ENCODE measurements at places on chromosomes 5 and 9.

DNA sequence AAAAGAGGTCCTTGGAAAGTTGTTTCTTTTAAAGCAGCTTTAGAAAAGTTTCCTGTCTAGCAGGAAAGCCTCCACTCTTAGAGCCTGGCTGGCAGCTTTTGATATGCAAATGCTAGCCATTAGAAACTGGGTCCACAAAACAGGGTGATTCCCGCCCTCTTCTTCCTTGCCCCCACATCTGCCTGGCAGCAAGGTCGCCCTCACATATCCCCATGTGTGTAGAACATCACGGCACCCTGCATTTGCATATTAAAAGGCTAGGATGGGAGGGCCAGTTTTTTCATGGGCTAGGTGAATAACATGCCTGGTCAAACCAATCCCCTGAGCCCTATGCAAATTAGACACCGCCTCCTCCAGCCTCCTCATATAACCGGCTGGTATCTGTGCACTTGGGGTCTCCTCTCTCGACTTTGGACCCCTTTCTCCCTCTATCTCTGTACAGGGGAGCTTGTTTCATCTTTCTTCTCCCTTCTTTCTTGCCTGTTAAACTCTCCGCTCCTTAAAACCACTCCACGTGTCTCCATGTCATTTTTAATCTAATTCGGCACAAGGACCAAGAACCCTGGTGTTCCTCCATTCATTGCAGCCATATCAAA, 426.8 kb upstream of the CTNND2 start:
- no peak for DNase-seq

DNA sequence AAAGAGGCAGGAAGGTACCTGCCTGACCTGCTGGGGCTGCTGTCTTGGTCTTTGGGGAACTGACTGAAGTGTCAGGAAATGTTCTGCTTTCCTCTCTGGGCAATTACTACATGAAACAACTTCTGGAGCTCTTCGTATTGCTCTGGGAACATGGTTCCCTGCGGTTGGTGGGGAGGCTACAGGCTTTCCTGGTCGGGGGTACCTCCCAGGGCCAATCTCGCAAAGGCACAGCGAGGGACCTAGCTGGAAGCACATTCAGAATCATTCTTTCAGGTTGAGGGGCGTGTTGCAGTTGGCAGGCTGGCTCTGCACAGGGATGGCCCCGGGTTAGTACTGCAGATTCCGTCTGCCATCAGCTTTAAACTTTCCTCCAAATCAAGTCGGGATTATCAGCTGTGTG, 88.9 kb upstream of the RANBP3L start:
- no peak for DNase-seq

- DNase-seq = no peak
These were observed 57.0 kb upstream of the MROH2B start for GRCh38 chr5:41127967-41128690.

DNA sequence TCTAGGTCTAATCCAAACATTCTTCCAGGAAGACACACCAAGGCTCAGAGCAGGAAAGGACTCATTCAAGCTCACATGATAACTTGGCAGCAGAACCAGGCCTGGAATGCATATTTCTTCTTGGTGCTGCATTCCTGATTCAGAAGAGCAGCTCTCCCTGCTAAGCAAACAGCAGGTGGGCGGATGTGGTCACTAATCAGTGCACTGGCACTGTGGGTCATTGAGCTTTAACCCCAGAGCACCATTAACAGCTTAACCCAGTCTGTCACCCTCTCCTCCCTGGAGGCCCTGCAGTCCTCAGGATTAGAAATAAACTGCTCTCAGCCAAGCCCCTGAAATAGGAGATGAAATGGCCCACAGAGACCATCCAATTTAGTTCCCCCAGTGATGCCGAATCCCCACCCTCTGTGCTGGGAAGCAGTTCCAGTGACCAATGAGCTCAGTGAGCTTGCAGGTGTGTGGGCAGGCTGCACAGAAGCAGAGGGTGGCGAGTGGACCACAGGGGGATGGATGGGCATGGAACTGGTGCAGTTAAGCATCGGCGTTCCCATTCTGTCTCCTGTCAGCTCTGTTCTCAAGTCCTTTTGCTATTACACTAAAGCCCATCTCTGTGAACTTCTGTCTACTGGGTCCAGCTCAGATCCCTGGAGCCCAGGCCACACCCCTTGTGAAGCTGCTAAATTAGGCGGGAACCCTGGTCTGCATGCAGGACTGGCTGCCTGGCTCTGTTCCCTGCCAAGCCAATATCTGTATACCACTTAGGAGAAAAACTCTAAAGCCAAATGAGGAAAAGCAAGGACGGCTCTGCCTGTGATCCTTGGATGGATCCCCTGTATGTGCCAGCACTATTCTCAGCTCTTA, 16.6 kb upstream of the MEGF9 start:
- DNase-seq = no peak

GRCh38 chr5:180487556-180487955, 6.6 kb upstream of the CNOT6 start:
- DNase-seq = no peak

- DNase-seq = no peak
These were observed 672.1 kb upstream of the RIOK2 start for GRCh38 chr5:97854871-97855762.

DNA sequence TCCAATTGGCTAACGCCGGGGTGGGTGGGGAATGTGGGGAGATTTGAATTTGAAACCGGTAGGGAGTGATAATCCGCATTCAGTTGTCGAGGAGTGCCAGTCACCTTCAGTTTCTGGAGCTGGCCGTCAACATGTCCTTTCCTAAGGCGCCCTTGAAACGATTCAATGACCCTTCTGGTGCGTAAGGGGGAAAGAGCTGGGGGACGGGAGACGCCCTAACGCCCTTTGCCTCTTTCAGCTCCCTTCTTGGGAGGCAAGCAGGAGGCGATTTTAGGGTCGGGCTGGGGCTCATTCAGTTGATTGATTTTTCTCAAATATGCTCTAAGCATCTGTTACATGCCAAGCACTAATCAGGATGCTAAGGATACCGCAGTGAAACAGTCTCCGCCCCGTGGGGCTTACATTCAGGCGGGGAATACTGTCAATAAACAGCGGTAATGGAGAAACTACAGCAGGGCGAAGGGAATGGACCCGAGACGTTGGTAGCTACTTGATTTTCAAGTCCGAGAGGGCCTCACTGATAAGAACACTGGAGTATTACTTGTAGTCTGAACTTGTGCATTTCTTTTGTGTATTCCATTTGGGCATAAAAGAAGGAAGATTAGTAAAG, at the start of gene HMMR:
HMMR (plus strand) TSS at position 71 of the 610 bp plus-strand sequence; CDS start at position 132, 61 bp downstream.
- no peak for DNase-seq

DNA sequence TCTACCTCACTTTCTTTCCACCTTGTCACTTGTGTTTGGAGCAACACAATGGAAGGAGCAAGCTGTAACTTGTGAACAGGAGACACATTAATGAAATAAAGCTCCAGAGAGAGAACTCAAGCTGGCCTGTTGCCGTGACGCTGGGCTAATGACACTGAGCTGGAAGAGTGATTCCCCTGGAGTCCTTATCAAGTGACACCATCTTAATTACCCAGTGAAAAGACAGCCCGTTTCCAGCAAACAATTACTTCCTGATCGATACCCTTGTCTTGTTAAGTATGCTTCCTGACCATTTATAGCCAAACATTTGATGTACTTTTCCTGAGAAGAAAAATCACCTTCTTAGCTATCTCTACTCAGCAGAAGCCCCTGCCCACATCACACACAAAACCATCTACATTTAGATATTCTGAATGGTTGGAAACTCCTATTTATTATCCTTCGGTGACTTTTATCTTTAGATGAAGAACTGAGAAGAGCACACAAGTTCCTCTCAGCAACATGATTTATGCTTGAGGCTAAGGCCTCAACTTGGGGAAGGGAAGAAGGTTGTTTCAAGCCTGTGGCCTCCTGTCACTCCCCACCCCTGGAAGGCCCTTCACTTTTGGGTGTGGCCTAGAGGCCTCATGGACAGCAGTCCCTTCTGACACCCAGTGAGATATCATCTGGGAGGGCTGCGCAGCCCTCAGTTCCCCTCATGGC, 34.1 kb downstream of the CRHBP start:
- DNase-seq = no peak

DNA sequence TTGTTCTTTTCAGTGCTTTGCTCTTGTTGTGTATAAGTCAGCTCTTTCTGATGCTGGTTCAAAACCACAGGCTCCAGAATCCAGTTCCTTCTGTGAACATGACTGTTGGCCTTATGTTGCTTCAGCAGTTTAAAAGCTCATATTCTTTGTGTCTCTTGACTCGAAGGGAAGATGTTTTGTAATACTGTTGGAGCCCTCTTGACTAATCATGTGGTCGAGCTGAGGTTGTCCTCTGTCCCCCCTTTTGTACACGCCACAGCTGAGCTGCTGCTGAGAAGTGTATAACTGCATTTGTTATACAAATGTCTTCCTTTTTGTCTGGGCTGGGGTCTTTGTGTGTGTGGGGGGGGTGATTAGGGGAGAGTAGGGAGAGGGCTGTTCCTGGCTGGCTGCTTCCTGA, 35.8 kb downstream of the SLC36A1 start:
- no peak for DNase-seq

GRCh38 chr5:179158556-179158955, 98.4 kb downstream of the ZNF354C start:
- no peak for DNase-seq

- DNase-seq = no peak
These were observed 33.1 kb downstream of the NSUN2 start for GRCh38 chr5:6599739-6600138.

DNA sequence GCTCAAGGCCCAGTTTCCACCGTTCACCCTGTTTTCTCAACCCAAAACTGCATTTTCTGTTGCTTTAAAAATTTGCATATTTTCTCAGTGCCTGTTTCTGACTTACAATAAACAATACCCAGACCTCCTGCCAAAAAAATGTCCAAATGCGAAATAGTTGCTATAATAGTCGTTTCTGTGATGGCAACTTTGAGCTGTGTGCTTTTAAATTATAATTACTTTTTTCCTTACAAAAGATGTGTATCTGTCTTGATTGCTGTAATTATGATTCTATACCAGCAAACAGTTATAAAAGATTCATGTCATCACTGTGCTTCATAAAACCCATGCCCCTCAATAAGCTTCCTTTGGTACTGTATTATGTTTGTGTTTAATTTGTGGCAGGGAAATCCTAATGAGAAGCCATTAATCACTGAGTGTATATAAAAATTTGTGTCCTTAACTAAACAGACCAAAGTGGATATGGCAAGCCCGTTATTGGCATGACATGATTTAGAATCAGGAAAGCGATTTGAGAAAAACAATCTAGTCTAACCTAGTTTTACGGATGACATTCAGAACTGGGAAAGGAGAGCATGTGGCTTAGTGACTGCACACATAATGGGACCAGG, 5.4 kb upstream of the SLC1A3 start:
- DNase-seq = no peak

DNA sequence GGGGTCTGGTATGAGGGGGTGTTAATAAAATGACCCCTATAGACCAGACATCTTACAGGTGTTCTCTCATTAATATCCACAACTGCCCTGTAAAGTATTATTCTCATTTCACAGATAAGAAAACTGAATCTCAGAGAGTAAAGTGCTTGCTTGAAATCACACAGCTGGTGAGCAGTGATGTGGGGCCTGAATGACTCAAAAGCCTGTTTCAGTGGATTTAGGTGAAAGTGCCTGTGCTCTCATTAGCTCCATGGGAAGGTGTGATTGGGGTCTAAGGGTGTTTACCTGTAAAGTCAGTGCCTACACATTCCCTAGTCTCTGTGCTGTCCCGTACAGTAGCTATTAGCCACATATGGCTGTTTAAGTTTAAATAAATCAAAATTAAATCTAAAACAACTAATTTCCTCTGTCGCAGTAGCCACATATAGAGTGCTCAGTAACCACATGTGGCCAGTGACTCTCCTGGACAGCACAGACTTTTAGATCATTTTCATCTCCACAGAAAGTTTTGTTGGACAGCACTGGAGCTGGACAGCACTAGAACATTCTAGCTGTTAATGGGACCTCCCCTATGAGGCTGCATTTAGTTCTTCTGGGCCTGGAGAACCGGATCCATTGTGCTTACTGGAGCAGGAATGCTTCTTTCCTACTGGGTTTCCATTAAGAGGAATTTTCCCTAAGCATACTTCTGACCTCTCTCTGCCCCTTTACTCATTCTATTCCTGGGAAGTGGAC, 52.5 kb upstream of the SEMA6A start:
- no peak for DNase-seq

GRCh38 chr9:124478354-124478753, 28.1 kb downstream of the ADGRD2 start:
- DNase-seq = no peak

DNA sequence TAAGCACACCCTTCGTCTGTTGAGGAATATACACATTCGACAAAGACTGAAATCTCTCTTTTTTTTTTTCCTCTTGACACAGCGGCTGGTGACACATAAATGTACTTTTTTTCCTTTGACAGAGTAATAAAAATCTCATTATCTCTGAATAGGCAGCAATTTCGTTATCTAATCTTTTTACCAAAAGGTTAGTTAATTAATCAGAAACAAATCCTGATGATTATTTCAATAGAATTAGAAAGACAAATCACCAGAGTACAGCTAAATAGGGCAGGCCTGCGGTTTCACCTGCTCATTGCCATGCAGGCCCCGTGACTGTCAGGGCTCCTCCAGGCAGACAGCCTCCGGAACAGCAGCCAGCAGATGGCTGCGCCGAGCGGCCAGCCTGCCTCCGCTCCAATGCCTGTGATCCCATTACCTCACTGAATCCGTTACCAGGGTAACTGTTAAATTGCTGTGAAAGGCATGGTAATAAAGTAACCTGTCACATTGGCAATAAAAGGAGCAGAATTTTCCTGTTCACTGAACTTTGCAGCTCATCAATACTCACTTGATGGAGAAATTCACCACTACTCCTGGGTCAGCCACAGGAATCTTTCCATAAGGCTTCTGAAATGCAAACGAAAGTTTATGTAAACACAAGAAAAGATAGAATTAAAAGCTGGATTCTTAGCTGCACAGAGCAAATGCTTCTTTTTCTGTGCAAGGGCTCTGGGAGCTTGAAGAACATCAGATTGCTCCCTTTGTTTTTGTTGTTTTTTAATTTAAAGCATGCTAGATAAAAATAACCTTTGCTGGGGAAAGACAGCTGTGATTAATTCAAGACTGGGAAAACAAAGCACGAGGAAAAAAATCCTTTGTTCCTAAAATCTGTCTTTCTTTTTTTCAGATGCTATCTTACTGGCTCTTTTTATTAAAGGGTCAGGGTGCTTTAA, 666.4 kb upstream of the ZNF608 start:
- DNase-seq = no peak
